ENCODE measurements at places on chromosomes 12 and 14.

DNA sequence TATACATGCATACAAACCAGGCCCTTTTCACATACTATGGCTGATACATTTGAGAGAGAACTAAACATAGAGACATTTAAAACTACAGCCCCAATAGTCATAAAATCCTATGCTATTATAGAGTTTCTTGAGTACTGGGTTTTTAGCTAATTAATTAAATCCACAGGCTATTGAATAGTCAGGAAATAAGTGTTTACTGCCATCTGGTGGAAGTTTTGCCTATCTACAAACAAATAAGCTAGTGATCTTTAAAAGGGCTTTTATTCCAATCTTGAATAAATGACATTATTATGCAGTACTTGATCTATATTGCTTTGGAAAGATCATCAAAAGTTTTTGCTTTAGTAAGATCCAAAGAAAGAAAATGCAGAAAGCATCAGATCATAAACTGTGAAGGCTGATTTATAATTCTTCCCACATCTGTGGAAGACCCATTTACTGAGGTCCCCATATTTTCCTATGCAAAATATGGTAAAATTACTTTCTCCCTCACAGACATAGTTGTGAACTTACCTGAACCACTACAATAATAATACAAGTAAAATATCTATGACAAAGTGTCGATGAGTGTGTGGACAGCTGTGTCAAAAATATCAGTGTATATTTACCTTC is 131.3 kb downstream of the ITPR2 start:
- DNase-seq: peak; percentile 87

GRCh38 chr14:24959791-24960331 is 90.1 kb downstream of the STXBP6 start:
- no peak for DNase-seq

DNA sequence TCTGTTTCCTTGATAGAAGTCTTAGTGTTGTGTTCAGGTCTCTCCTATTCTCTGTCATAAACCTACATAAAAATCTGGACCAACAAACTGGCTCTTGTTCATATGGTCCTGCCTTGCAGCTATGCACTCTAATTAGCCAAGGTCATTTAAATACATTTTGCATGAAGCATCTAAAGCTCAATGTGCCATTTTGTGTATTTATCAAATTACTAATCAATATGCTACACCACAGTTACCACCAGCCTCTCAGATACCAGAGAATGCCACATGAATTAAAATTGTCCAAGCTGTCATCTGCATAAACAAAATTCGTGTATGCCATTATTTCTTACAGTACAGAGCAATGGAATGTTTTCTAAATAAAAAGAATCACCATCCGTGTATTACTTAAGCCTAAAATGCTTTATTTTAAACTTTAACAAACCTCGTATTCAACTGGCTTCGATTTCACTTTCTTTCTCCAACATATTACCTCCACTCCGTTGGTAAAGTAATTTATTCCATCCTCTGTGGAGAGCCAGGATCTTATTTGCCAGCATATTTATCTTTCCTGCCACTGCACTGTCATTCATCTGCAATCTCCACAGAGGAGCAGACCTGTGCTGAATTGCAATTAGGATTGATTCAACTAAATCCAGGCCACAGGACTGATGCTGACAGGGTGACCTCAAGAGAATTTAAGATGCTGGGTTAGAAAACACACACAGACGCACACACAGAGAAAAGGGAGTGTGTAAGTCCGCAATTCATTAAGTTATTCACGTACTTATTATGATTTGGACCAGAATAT is 284.1 kb upstream of the FOXG1 start:
- no peak for DNase-seq

- DNase-seq: no peak
Observed at GRCh38 chr12:109642506-109643132, 69.0 kb downstream of the MVK start.

DNA sequence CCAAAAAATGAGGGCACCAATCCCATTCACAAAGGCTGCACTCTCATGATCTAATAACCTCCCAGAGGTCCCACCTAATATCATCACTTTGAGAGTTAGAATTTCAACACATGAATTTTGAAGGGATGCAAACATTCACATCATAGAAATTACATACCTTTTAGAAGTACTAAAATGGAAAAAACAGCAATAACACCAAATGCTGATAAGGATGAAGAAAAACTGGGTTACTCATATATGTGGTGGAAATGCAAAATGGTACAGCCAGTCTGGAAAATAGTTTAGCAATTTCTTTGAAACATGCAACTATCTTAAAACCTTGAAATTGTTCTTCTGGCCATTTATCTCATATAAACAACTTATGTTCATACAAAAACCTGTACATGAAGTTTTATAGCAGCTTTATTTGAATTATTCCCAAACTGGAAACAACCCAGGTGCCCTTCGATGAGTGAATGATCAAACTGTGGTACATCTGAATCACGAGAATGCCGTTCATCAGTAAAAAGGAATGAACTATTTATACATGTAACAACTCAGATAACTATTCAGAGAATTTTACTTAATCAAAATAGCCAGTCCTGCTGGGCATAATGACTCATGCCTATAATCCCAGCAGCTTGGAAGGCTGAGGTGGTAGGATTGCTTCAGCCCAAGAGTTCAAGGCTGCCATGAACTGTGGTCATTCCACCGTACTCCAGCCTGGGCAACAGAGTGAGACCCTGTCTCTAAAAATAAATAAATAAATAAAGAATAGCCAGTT is 109.4 kb upstream of the SSTR1 start:
- peak; percentile 75 for DNase-seq

GRCh38 chr14:72699852-72700257 is 194.0 kb downstream of the DPF3 start:
- peak; percentile 94 for DNase-seq

GRCh38 chr12:48946205-48946604 is 11.1 kb downstream of the ARF3 start:
- peak; percentile 41 for DNase-seq

DNA sequence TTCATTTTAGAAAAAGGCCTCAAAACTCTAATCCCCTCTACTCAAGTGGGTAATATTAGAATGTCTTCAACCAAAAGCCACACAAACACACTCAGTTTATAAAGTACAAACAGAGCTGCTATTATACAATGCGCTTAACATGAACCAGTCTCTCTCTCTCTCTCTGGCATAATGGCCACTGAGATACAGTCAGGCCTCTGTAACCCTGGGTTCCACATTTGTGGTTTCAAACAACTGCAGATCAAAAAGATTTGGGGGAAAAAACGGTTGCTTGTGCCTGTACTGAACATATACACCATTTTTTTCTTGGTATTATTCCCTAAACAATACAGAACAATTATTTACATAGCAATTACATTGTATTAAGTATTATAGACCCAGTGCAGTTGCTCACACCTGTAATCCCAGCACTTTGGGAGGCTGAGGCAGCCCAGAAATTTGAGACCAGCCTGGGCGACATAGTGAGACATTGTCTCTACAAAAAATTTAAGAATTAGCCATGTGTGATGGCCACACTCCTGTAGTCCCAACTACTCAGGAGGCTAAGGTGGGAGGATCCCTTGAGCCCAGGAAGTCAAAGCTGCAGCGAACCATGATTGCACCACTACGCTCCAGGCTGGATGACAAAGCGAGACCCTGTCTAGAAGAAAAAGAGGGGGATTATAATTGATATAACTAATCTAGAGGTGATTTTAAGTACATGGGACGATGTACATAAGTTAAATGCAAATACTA is 5.6 kb downstream of the SLC11A2 start:
- DNase-seq: no peak

- DNase-seq: no peak
Observed at GRCh38 chr14:103489621-103490020, 33.0 kb downstream of the CKB start.

GRCh38 chr14:96741151-96741977 is 55.8 kb upstream of the VRK1 start:
- peak; percentile 71 for DNase-seq

DNA sequence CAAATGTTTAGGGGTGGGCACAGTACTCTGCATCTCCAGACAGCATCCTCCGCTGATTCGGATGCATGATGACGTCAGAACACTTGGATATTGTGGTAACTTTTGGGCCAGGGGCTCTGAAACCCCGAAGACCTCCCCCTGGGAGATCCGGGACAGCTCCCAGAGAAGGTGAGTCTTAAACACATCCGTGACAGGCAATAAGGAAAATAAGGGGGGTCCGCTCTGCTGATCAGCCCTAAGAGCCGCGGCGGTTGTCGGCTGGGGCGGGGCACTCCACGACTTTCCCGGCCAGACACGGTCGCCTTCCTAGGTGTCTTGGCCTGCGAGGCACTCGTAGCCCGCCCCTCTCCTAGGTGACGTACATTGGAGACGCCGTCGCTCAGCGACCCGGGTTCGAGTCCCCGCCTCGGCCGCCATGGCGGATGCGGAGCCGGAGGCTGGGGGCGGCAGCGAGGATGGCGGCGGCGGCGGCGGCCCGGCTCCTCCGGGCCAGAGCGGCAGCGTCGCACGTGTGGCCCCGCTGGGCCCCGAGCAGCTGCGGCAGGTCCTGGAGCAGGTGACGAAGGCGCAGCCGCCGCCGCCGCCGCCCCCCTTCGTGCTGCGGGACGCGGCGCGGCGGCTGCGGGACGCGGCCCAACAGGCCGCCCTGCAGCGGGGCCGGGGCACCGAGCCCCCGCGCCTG is at the start of gene ZNF839:
Gene ZNF839 (plus strand): TSS at position 396 of the 682 bp plus-strand sequence. CDS start 20 bp downstream, at position 416.
- DNase-seq: peak; percentile 93

DNA sequence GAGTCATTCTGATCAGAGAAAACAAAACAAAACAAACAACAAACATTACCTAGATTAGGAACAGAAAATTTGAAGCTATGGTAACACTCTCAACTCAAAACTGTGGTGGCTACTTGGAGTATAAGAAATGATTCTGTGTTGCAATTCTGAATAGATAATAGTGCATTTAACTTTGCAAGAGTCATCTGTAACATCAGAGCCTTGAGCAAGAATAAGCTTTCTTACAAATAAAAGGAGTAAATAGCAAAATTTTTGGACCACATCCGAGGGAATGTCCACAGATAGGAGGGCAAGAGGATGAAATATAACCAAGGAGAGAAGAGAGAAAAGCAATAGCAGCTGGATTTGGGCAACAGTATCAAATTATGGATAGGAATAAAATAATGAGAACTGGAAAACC is 1090.6 kb downstream of the SLC6A15 start:
- no peak for DNase-seq

DNA sequence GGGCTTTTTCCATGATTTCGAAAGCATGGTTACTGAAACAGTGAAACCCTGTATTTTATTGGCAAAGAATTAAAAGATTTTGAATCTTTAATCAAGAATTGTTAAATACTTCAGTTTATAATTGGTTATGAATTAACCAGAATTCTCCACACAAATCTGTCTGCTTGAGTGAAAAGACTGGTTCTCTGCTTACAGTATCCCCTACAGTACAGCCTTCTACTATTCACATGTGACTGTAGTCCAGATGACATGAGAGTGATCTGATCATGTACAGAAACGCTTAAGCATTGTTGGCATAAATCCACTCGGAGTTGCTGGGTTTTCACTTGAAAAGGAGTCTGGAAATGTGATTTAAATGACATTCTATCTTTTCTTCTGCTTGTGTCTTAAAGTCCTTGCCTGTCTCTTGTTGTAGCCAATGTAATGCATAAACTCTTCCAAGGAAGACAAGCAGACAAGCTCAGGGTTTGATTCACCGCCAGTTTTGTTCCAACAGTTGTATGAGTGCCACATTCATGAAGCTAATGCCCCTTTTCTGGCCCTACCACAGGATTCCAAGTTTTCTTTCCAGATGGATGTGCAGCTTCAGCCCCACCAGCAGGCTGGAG is 222.0 kb upstream of the LRIG3 start:
- DNase-seq: no peak

- DNase-seq: no peak
Observed at GRCh38 chr12:80142640-80143039, 43.3 kb downstream of the OTOGL start.

GRCh38 chr12:68356060-68356695 is 24.0 kb upstream of the MDM1 start:
- DNase-seq: no peak

DNA sequence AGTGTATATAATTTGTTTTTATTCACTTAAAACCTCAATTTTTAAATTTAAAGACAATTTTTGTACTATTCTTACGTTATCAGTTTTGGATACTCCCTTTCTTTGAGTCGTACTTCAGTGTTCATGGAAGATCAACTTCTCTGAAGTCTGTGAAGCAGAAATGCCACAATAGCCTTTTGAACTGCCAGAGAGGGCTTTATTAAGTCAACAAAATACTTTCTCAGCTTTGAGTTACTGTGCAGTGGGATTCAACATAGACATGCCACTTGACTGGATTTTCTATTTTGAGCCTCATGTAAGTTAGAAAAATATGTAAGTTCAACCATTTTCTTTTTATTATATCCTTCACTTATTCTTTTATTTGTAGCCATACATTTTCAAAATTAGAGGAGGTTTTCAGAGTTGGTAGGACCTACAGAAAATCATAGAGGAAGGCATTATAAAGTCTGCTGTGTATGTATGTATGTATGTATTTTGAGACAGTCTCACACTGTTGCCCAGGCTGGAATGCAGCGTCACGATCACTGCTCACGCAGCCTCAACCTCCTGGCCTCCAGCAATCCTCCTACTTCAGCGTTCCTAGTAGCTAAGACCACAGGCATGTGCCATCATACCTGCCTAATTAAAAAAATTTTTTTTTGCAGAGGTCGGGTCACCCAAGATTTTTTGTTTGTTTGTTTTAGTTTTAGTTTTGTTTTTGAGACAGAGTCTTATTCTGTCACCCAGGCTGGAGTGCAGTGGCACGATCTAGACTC is 31.3 kb upstream of the BCAT1 start:
- DNase-seq: peak; percentile 68

GRCh38 chr14:100487304-100487703 is 99.9 kb downstream of the BEGAIN start:
- no peak for DNase-seq

DNA sequence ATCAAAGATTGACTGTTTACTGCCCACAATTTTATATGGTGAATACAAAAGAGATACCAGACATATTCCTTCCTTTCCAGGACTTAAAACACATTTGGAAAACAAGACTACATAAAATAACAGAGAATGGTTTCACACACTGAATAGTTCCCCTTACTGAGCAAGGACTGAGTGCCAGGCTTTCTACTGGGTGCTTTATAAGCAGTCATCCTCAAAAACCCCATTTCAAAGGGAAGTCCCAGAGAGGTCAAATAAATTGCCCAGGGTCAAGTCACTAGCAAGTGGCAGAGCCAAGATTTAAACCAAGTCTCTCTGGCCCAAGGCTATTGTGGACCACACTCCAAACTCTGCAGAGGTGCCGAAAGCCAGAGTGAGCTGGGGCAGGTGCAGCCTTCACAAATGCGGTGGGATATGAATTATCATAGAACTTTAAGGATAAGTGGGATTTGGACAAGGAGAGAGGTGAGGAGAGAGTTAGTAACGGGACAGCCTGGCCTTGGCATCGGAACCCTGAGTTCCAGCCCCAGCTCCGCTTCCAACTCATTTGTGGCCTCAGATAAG is 9.1 kb upstream of the RPAP3 start:
- DNase-seq: no peak

- no peak for DNase-seq
Observed at GRCh38 chr14:100147181-100147631, 12.2 kb downstream of the DEGS2 start.

- DNase-seq: no peak
Observed at GRCh38 chr14:24695265-24696241, 61.6 kb upstream of the GZMB start.

- no peak for DNase-seq
Observed at GRCh38 chr14:29370024-29370423, 557.6 kb downstream of the PRKD1 start.

Measured in adipocyte (in vitro differentiated cells).